ENCODE measurements at places on chromosomes 2 and 18.

- DNase-seq = no peak
Measured at GRCh38 chr2:95354469-95354901, 48.0 kb upstream of the FAHD2A start.

DNA sequence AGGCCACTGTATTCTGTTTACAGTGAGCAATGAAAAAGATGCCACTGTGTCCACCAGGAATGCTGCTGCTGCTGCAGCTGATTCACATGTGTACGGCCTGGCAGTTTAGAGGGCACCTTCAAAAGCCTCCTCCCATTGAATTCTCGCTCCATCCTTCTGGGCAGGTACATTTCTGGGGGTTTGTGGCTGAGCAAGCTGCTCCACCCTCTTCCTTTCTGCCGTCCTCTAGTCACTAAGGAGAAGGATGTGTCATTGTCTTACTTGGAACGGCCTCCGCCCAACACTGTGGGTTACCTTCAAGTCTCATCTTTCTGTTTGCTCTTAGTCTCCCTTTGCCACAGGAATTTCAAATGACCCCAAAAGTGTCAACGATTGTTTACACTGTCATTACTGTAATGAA, 182.0 kb downstream of the ZBTB7C start:
- no peak for DNase-seq

GRCh38 chr2:133599811-133600210, 31.5 kb upstream of the NCKAP5 start:
- no peak for DNase-seq

GRCh38 chr2:109134741-109135358, 5.8 kb downstream of the SH3RF3 start:
- no peak for DNase-seq

- no peak for DNase-seq
Measured at GRCh38 chr2:204313256-204313655, 232.0 kb upstream of the PARD3B start.

- DNase-seq = no peak
Measured at GRCh38 chr2:128445523-128445900, 126.8 kb upstream of the HS6ST1 start.

GRCh38 chr18:59950215-59950944, 50.6 kb downstream of the PMAIP1 start:
- no peak for DNase-seq

GRCh38 chr2:105621038-105621437, 123.7 kb upstream of the NCK2 start:
- DNase-seq = no peak

- no peak for DNase-seq
Measured at GRCh38 chr2:64737547-64737946, 83.8 kb upstream of the SERTAD2 start.

DNA sequence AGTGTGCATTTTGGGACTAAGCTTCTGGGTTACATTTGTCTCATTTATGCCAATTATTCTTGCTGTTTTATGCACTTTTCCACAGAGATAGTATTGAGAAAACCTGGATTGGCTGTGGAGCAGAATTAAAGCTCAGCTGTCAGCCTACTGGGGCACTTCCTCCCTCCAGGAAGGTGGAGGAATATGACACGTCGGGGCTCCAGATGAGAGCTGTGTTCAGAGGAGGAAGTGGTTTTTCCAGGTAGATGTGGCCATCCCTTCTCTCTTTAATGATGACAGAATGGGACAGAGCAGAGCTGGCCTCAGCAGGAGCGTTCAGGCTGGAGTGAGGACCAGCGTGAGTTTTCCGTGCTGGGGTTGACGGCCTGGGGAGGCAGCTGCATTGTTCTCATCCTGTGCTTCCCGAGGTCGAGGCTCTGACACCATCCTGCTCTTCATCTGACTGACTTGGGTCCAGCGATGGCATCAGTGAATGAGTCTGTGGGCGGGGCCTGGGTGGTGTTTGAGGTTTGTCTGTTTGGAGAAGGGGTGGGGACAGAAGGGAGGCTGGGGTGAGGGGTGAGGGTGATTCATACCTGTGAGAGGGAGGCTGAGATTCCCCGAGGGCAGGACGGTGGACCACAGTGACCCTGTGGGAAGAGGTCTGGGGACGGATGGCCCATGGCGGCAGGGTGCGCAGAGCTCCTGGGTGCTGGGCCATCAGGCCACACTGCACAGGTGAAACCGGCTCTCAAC, 207.0 kb downstream of the LDLRAD4 start:
- no peak for DNase-seq

DNA sequence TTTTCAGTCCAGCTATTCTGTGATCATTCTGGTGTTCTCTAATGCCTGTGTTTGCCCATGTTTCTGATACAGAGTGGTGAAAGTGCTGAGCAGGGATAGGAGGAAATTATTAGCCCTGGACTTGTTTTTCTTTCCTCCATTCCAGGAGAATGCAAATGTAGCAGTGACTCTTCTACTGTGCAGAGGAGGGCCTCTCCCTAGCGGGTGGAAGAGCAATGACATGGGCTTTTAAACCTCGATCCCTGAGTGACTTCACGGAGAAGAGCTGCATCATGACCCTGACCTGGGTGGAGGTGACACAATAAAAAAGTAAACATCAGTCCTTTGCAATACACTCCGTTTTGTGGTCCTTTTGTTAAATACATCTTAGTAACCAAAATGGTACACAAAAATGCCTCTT, 68.0 kb upstream of the NETO1 start:
- no peak for DNase-seq

DNA sequence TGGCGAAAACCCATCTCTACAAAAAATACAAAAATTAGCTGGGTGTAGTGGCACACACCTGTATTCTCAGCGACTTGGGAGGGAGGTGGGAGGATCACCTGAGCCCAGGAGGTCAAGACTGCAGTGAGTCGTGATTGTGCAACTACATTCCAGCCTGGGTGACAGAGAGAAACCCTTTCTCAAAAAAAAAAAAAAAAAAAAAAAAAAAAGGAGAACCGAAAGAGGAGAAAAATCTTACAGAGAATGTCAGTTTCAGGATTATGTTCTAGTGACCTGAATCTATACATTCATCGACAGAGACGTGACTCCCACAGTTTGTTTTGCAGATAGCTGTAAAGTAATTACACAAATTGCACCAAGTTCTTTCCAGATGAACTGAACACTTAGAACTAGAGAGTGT, 187.8 kb downstream of the FTCDNL1 start:
- no peak for DNase-seq

GRCh38 chr2:58762176-58762781, 521.2 kb upstream of the FANCL start:
- no peak for DNase-seq

GRCh38 chr2:71460595-71461303, 7.4 kb downstream of the DYSF start:
- no peak for DNase-seq

GRCh38 chr2:15650616-15651366, 59.1 kb downstream of the DDX1 start:
- DNase-seq = no peak

DNA sequence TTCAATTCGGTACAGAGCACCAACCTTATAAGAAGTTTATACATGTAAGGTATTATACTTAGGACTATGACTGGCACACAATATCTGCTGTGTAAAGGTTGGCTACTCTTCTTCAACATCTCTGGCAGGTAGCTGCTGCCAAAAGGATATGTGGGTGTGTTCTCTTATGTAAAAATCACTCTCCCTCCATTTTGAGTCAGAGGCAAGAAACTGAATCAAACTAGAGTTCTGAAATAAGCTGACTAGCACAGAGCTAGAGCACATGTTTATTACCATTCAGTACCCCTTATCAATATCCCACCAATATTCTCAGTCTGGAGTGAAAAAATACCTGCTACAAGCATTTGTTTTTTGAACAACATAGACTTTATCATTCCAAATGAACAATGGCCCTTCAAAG, 38.0 kb upstream of the PCBP1 start:
- DNase-seq = no peak

GRCh38 chr2:216031960-216032689, 18.8 kb upstream of the MREG start:
- DNase-seq = no peak

DNA sequence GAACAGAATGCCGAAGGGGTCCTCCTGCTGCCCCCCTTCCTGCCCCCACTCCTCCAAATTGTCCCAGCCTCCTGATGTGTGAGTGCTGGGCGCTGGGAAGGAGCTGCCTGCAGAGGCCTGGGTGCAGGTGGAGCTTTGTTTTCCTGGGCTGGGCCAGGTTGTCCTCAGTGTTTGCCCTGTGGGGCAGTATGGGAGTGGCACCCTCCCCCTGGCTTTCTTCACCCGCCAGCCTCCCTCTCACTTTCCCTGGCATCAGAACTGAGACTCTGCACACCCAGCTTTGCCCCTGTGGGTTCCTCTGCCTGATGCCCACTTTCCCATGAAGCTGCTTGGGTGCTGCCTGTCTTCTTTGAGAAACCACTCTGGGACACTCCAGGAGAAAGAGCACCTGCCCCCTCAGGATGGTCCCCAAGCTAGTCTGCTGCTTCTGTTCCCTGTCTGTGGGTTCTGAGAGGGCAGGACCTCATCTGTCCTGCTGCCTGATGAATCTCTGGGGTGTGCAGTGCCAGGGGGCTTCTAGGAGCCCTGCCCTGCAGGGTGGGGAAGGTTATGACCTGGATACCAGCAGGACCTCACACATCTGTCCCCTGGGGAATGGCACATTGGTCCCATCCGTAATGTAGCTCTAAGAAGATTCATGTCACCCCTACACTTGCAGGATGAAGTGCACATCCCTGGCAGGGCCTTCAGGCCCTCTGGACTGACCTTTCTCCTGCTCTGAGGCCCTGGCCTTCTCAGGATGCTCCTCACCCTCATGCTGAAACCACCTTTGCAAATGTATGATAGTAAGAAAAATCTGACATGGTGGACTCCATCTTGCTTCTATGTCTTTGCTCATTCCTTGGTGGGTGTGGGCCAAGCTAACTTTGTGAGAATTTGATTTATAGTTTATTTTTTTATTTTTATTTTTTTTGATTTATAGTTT, 146.8 kb upstream of the HS6ST1 start:
- DNase-seq = peak; percentile 10

DNA sequence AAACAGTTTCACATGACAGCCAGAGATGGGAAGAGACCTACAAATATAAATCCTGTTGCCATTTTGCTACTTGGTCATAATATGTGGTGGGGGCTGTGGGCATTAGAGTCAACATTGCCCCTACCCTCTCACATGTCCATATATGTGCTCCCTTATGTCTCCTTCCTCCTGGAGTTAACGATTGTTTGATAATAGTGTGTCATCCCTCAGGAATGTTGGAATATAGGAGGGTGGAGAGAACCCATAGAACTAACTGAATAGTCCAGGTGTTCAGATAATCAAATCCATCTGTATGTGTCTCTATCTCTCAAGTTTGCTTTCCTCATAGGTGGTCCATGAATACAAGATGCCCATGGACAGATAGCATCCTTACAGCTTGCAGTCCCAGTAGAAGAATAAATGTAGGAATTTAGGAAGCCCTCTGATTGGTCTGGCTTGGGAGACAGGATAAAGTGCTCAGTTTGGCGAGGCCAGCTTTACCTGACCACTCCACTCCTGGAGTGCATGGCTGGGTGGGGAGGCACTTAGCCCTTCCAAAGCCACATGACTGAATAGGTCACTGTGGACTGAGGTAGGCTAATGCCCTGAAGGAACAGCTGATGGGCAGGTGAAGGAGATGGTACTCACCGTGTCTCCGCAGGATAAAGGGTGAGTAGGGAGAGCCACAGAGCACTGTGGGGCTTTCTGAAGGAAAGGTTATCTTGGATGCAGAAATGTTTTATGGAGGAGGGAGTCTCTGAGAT, 166.9 kb downstream of the CDCA7 start:
- no peak for DNase-seq

GRCh38 chr2:40361478-40361877, 90.4 kb downstream of the SLC8A1 start:
- no peak for DNase-seq

DNA sequence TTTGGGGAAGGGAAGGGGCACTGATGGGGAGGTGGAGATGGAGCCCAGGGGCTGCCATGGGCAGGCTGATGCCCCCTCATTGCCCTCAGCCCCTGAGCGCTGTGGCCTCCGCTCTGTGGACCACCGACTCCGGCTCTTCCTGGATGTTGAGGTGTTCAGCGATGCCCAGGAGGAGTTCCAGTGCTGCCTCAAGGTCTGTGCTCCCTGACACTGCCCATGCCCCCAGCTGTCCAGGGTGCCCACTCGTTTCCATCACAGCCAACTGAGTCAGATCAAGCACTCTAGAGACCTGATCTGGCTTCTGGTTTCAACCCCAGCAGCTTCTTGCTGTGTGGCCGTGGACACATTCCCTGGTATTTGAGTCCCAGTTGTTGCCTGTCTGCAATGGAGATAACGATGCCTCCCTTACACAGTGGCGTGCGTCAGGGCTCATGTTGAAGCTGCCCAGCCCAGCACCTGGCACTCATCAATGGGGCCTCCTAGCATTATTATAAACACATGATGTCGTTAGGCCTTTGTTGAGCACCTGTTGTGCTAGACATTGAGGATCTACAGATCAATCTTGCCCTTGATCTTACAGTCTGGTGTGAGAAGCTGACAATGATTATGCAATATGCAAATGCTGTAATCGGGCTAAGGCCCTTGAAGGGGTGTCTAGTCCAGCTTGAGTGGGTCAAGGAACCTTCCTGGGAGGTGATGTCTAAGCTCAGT, 14.4 kb downstream of the STK11IP start:
- no peak for DNase-seq

Data from naive thymus-derived CD8-positive, alpha-beta T cell (primary cell).